T-helper 17 cell (primary cell): ENCODE measurements at places on chromosomes 5 and 9.
A peak's percentile ranks its signal among the peaks of the same experiment; 100 is the strongest.

DNA sequence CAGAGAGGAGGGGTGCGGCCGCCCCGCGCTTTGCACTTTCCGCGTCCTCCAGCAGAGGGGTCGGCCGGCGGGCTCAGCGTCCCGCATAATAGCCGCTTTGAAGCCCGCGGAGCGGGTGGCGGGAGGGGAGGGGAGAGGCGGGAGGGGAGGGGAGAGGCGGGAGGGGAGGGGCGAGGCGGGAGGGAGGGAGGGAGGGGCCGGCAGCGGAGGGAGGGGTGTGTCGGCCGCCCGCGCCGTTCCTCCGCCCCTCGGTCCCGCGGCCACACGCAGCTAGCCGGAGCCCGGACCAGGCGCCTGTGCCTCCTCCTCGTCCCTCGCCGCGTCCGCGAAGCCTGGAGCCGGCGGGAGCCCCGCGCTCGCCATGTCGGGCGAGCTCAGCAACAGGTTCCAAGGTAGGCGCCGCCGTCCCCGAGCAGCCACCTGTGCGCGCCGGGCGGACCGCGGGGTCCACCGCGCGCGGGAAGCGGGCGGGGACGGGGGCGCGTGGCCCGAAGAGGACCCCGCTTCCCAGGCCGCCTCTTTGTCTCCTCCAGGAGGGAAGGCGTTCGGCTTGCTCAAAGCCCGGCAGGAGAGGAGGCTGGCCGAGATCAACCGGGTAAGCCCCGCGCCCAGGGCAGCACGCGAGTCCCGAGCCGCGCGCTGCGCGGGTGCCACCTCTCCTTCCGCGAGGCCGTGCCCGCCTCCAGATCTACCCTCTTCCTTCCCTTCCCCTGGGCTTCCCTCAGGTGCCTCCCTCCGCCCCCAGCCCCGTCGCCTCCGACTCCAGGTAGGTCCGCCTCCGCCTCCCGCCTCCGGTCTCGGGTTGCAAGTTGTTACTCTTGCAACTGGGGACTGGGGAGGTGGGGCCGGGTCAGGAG lies at the start of gene AIF1L:
Gene AIF1L, plus strand, starts transcription at position 263 of the 857 bp plus-strand sequence. Its CDS starts 99 bp downstream, at position 362.
- no peak for DNase-seq

DNA sequence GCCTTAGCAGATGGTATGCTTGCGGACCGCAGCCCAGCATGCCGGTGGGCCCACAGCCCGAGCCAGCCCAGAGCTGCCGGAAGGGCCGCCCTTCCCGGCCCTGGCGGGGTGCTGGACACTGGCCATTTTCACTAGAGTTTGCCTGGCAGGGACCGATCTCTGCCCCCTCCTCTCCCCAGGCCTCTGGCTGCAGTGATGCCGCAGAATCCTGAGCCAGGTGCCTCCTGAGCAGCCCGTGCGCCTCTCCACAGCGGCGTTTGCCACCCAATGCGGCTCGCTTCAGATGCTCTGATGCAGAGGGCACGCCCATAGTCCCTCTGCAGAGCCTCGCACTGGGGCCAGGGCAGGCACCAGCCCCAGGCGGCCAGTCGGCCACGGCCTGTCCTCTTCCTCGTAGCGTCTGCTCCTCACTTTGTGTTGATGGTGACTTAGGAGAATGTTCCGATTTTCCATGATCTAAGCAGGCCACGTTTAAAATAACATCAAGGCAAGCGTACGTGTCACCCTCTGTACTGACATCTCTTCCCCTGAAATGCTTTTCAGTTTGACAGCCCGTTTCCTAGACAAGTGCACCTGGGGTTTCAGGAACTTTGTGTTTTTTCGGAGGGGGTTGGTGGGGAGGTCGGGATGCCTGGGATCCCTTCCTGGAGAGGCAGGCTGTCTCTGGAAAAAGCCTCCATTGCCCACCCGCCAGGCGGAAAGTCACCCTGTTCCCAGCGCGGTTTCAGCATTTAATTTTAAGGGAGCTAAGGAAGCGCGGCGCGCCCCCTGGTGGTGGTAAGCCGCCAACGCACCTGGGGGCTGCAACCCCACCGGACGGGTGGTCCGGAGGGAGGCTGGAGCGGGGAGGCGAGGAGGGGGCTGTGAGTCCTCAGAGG lies 29.8 kb upstream of the HMCN2 start:
- peak; percentile 60 for DNase-seq

GRCh38 chr9:95989297-95989696 lies 113.8 kb downstream of the ERCC6L2 start:
- DNase-seq, result no peak

GRCh38 chr5:139565411-139566305 lies 4.5 kb downstream of the UBE2D2 start:
- peak; percentile 27 for DNase-seq

GRCh38 chr9:23849379-23850035 lies 23.5 kb upstream of the ELAVL2 start:
- DNase-seq, result no peak
